ENCODE measurements at places on chromosomes 2 and 18. TPM values are rescaled to one million over a fixed set of nuclear protein-coding genes. Genes with fewer than 3 reads are reported as not detected.
A peak's percentile ranks its signal among the peaks of the same experiment; 100 is the strongest.

The DOK6 gene
- total RNA-seq, result not detected

The ST6GAL2 gene
- total RNA-seq, result not detected

The SPRED2 gene
- 6.7 TPM for total RNA-seq

The NMUR1 gene
- 7.0 TPM for total RNA-seq

The RESP18 gene
- not detected for total RNA-seq

The ANKRD30B gene
- total RNA-seq, result not detected

The GALR1 gene
- not detected for total RNA-seq

The KCNK3 gene
- not detected for total RNA-seq

The EPB41L3 gene
- 21.6 TPM for total RNA-seq

The LYG1 gene
- total RNA-seq, result 3.6 TPM

DNA sequence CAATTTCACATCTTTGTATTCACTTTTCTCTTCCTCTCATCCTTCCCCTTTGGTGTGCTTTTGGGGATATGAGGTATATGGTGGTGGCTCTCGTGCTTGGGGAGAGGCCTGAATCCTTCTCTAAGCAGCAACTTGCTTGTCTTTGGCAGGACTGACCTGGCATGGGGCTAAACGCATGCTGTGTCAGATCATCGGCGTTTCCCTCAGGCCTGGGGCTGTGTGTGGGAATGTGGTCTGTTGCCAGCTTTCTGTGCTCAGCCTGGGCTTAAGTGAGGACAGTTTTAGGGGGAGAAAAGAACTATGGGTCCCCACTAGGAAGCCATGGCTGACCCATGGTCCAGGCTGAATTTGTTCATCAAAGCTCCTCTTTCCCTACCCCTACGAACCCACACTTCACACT lies 60.7 kb downstream of the TET3 start:
- no peak overlapping the region for H3K4me3 ChIP-seq
- peaks cover 41% of the 10 kb centered on the region for H3K36me3 ChIP-seq
- DNase-seq, result no peak
- peaks cover 10% of the 10 kb centered on the region for H3K4me1 ChIP-seq
- H3K27me3 ChIP-seq, result no peaks in the 10 kb centered on the region

- no peaks in the 10 kb centered on the region for H3K4me1 ChIP-seq
- no peak for DNase-seq
- no peaks in the 10 kb centered on the region for H3K27me3 ChIP-seq
- no peak overlapping the region for H3K4me3 ChIP-seq
These were observed 93.2 kb downstream of the CABYR start for GRCh38 chr18:24231773-24232735.

DNA sequence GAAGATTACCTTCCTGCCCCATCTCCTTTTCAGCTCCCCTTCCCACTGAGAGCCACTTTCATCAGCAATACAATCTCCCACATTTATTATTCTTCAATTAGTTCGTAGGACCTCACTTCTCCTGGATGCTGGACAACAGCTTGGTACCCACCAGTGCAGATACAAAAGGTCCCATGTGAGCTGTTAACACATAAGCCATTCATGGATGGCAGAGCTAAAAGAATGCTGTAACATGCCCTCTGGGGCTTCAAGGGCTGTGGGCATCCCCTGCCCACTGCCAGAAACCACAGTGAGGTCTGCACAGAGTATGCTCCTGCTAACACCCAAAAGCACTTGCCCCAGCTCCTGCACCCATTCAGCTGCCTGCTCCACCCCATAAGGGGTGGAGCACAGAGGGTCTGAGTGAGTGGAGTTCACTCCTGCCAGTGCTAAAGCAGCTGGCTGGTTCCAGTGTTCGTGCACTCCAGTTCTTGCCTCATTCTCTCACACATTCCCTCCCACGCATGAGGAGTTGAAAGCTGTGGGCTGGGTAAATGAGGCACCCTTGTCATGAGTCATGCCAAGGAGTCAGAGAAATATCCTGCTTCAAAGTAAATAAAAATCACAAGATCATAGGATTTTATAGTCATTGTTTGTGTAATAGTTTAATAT lies 305.9 kb upstream of the TMEFF2 start:
- H3K36me3 ChIP-seq, result no peaks in the 10 kb centered on the region
- no peak for DNase-seq
- H3K27me3 ChIP-seq, result no peaks in the 10 kb centered on the region
- no peak overlapping the region for H3K27ac ChIP-seq
- H3K4me3 ChIP-seq, result no peak overlapping the region
- H3K4me1 ChIP-seq, result no peaks in the 10 kb centered on the region

DNA sequence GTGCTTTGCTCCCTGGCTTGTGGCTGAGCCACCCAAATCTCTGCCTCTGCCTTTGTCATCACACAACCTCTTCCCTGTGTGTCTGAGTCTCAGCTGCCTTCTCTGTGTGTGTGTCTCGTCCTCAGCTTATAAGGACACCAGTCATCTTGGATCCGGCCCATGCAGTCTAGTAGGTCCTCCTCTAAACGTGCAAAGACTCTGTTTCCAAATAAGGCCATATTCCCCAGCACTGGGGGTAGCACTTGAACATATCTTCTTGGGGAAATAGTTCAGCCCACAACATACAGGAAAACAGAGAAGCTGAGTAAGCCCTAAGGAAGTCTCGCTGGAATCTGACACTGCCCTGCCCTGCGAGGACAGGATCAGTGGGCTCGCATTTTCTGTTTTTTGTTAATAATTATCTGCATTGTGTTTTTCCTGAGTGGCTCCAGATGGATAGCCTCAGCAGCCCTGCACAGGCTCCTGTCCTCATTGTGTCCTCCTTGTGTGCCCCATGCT lies 42.1 kb downstream of the MTCL1 start:
- no peak overlapping the region for H3K27ac ChIP-seq
- H3K4me3 ChIP-seq, result no peak overlapping the region
- H3K36me3 ChIP-seq, result no peaks in the 10 kb centered on the region

DNA sequence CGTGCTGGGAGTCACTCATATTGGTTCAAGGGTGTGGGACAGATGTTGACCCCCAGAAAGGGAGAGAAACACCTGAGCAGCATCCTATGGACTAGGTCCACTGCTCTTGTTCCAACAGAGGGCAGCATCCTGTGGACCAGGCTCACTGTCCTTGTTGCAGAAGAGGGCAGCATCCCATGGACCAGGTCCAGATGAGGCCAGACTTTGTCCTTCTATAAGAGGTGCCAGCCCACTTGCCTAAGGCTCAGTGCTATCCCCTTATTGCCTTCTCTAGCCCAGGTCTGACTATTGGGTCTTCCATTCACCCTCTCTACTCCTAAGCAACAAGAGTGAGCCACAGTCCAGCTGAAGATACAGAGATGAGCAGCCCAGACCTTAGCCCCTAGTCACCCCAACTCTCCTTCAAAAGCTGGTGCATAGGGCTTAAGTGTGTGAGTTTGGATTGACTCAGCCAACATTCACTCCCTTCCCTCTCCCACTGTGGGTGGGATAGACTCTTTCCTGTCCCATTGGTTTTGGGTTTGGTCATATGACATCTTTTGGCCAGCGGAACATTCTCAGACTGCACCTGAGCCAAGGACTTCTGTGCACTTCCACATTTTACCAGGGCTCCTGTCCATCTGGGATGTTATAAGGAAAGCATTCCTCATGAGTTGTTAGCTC lies 132.4 kb upstream of the GPC1 start:
- no peaks in the 10 kb centered on the region for H3K27me3 ChIP-seq
- H3K36me3 ChIP-seq, result no peaks in the 10 kb centered on the region
- no peak for DNase-seq
- no peak overlapping the region for H3K4me3 ChIP-seq
- no peaks in the 10 kb centered on the region for H3K4me1 ChIP-seq
- H3K27ac ChIP-seq, result no peak overlapping the region

GRCh38 chr2:53475766-53476165 lies 291.8 kb upstream of the CHAC2 start:
- no peaks in the 10 kb centered on the region for H3K27me3 ChIP-seq
- no peak for DNase-seq
- H3K36me3 ChIP-seq, result no peaks in the 10 kb centered on the region
- H3K4me1 ChIP-seq, result no peaks in the 10 kb centered on the region
- H3K27ac ChIP-seq, result no peak overlapping the region

- no peak overlapping the region for H3K27ac ChIP-seq
- H3K4me1 ChIP-seq, result no peaks in the 10 kb centered on the region
- no peak overlapping the region for H3K4me3 ChIP-seq
- no peak for DNase-seq
- H3K36me3 ChIP-seq, result no peaks in the 10 kb centered on the region
These were observed 30.5 kb upstream of the NCKAP5 start for GRCh38 chr2:133598769-133599168.

DNA sequence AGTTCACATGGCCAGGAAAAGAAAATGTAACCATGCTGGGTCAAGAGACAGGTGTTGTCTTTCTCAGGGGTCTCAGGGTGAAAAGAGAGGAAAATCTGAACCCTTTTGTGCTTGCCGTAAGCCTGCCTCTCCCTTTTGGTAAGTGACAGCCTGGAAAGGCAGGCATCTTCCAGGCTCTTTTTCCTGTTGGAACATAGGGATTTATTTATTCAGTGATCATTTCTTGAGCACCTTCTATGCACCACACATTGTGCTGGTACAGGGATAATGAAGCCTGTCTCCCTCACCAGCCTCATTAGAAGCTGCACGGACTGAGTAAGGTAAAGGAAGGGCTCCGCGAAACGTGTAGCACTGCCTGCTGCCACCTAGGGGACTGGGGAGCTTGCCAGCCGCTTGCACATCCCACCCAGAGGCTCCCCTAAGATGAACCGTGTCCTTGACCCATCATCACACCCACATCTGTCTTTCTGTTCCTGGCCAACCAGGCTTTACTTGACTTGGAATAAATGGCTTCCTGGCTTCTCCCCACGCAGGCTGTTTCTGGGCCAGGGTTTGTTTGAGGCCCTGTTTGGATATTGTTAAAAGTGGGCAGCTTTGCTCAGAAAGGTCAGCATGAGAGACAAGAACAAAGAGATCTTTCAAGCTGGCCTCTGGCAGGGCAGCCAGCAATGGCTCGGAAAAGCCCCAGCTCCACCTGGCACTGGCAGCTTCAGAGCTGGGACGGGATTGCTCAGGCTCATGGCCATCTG lies 73.3 kb upstream of the MCFD2 start:
- peaks cover 7% of the 10 kb centered on the region for H3K4me1 ChIP-seq
- no peak for DNase-seq
- H3K27me3 ChIP-seq, result no peaks in the 10 kb centered on the region

GRCh38 chr2:127067620-127068350 lies 39.2 kb downstream of the BIN1 start:
- no peak overlapping the region for H3K4me3 ChIP-seq
- DNase-seq, result peak; percentile 58
- peaks cover 9% of the 10 kb centered on the region for H3K4me1 ChIP-seq
- H3K36me3 ChIP-seq, result no peaks in the 10 kb centered on the region
- H3K27me3 ChIP-seq, result no peaks in the 10 kb centered on the region

DNA sequence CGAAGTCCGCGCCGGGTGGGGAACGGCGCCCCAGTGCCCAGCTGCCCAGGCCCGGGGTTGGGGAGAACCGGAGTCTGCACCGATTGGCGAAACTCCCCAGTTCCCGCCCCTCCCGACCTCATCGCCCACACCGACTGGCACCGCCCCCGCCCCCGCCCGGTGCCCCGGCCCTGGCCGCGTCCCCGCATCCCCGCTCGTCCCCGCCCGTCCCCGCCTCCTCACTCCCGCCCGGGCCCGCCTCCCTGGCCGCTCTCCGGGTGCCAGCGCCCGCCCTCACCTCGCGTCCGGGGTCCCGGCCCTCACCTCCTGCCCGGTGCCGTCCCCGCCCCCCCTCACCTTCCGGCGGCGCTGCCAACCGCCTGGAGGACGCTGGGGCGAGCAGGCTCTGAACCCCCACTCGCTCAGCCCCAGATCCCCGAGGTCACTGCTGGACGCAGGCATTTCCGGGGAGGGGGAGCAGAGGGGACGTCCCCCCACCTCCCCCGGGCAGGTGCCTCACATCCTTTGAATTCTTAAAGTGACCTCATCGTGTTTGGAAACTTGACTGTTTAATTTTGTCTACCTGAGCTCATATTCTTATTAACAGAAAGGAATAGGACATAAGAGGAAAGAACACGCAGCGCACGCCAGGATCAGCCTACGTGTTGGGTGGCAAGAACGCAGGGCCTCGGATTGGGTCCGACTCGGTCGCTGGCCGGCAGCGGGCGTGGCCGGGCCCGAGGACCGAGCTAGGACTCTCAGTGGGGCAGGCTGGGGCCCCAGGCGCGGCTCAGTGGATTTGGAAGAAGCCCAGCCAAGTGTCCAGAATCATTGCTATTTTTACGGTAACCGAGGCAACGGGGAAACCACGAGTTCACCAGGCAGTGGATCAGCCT lies at the start of gene FAM110C:
Gene FAM110C, minus strand, starts transcription at position 35 of the 875 bp plus-strand sequence. CDS start 120 bp downstream, outside the sequence.
- H3K36me3 ChIP-seq, result no peaks in the 10 kb centered on the region
- no peaks in the 10 kb centered on the region for H3K27me3 ChIP-seq
- H3K27ac ChIP-seq, result no peak within 1 kb of the TSS
- H3K4me3 ChIP-seq, result peak within 1 kb of the TSS; percentile 46
- H3K4me1 ChIP-seq, result no peaks in the 10 kb centered on the region
- DNase-seq, result peak; percentile 14

GRCh38 chr18:36075862-36076587 lies 8.7 kb upstream of the RPRD1A start:
- H3K4me3 ChIP-seq, result no peak overlapping the region
- H3K36me3 ChIP-seq, result no peaks in the 10 kb centered on the region
- H3K4me1 ChIP-seq, result no peaks in the 10 kb centered on the region

- H3K27me3 ChIP-seq, result no peaks in the 10 kb centered on the region
- DNase-seq, result no peak
- no peak overlapping the region for H3K4me3 ChIP-seq
- peaks cover 4% of the 10 kb centered on the region for H3K36me3 ChIP-seq
- H3K4me1 ChIP-seq, result no peaks in the 10 kb centered on the region
- H3K27ac ChIP-seq, result no peak overlapping the region
These were observed 301.8 kb downstream of the NBAS start for GRCh38 chr2:15259356-15259756.

- no peak for DNase-seq
- H3K36me3 ChIP-seq, result no peaks in the 10 kb centered on the region
- H3K27me3 ChIP-seq, result no peaks in the 10 kb centered on the region
- H3K27ac ChIP-seq, result no peak overlapping the region
These were observed 404.8 kb upstream of the ACVR2A start for GRCh38 chr2:147439986-147440385.

GRCh38 chr2:219851801-219852481 lies 224.5 kb downstream of the SLC4A3 start:
- H3K4me1 ChIP-seq, result no peaks in the 10 kb centered on the region
- DNase-seq, result no peak
- no peaks in the 10 kb centered on the region for H3K27me3 ChIP-seq

DNA sequence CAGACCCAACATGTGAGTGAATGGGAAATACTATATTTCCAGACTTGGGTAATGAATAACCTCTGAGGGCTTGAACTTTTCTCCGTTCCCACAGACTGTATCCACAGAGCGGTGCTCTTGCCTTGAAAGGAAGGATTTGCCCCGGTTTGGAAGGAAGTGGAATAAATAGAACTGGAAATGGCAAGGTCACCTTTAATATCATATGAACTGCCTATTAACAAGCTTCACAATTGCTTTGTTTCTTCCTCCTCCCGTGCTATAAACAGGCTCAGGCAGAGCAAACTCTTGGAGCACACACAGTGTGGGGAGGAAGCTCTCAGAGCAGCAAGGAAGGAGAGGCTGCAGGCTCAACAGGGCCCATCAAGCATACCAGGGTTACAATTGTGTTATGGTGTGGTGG lies 28.5 kb upstream of the DARS1 start:
- H3K4me3 ChIP-seq, result no peak overlapping the region
- no peaks in the 10 kb centered on the region for H3K36me3 ChIP-seq
- no peaks in the 10 kb centered on the region for H3K27me3 ChIP-seq
- H3K4me1 ChIP-seq, result peaks cover 9% of the 10 kb centered on the region

Data from naive thymus-derived CD4-positive, alpha-beta T cell (primary cell).